ENCODE measurements at places on chromosomes 2 and 18.

DNA sequence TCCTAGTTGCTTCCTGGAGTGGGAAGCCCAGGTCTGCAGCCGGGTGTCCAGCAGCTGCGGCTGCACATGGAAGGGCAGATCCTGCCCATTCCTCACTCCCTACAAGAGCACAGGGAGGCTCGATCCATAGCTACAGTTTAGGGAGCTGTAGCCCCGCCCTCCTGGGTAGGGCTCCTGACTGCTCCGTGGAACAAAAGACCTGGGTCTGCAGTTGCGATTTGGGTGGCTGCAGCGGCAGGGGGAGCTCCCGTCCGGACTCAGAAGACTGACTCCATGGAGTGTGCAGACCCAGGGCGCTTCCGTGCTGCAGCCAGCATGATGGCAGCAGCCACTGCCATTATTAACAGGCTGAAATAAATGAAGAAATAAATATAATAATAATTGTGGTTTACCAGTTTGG, 157.3 kb downstream of the CTNNA2 start:
- DNase-seq, result no peak

- DNase-seq, result no peak
Observed at GRCh38 chr2:206764673-206765241, 371 bp downstream of the MDH1B start.

- no peak for DNase-seq
Observed at GRCh38 chr2:205411558-205411957, 270.7 kb upstream of the NRP2 start.

GRCh38 chr2:191030521-191031154, 16.7 kb upstream of the STAT1 start:
- peak; percentile 61 for DNase-seq

DNA sequence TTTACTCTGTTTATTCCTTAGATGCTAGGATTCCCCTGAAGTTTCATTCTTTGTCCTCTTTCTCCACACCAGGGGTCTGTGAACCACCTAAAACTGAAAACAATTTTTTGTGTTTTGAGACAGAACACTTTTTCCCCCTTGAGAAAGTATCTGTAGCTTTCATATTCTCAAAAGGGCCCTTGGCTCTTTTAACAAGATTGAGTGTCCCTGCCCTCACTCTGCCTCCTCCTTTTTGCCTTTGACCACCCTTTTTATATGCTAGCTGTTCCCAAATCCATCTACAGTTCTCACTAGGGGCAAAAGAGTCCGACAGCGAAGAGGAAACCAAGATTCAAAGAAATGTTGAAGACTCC, 883 bp upstream of the EHBP1 start:
- no peak for DNase-seq

- no peak for DNase-seq
Observed at GRCh38 chr2:217597145-217597544, 405.6 kb downstream of the TNS1 start.

DNA sequence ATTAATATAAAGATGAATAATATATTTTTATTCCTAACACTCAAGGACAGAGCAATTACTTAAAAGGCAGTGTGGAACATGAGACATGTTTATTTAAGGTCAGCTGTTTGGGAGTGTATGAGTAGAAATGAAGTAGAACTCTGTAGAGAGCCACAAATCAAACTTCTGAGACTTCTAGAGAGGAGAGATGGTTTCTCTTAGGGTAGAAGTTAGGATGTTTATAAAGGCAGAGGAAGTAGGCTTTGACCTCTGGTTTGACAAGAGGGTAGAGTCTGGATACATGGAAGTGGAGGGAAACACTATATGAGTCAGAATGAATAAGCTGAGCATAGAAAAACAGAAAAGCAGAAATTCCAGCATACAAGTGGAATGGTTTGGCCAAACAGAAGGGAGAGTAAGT, 262.1 kb upstream of the KLHL14 start:
- no peak for DNase-seq

- DNase-seq, result no peak
Observed at GRCh38 chr2:238936162-238937052, 88.5 kb downstream of the TWIST2 start.

- no peak for DNase-seq
Observed at GRCh38 chr2:240426845-240427721, 8.4 kb upstream of the GPC1 start.

DNA sequence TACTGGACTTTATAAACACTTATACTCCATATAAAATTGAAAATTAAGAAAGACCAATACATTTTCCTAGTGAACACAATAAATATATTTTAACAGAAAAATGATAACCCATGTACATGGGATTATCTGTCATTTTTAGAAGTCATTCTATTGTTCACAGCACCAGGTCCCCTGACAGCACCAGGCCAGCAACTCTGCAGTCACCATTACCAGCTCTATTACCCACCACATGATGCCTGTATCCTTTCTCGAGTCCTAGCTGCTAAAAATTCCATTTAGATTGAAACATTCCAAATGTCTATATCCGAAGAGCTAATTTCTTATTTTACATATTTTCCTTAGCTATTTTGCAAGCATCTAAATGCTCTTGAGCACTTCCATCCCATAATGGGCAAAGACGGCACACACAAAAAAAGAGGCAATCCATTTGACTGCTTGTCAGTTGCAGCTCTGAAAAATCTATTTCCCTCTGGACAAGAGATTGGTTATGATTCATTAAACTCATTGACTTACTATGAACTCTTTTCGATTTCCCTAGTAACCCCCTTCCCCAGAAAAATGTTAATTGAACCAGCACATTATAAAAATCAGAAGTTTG, 336.9 kb downstream of the RIT2 start:
- DNase-seq, result no peak

DNA sequence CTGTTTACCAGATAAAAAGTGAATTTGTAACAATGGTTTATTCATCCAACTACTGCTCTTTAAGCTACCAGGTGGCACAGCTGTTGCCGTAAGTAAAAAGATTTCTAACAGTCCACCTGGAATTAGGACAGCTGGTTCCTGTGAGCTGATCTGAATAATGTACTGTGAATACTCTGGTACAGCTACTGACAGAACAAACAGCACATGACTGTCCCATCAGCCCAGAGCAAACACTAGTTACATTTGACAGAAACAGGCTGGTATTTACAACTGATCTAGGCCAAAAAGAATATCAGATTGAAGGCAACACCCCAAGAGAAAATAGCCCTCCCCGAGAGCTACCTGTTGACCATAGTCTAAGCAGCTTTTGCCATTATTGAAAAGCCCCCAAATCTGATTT, 840.4 kb downstream of the CPS1 start:
- no peak for DNase-seq

DNA sequence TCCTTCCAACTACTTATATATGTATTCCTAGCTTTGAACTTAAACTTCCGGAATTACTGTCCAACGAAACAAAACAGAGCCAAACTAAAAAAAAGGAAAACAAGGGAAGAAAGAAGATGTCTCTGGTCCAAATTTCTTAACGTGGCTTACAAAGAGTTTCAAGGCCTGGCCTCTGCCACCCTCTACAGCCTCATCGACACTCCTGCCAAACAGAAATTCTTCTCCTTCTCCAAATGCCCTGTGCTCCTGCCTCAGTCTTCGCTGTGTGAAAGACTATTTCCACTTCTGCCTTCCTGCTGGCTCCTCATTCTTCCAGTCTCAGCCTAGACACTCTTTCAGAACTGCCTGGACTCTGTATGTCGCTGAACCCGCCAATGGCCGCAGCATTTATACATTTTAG, 249.2 kb downstream of the TXNL1 start:
- DNase-seq, result no peak

- no peak for DNase-seq
Observed at GRCh38 chr2:88517759-88518201, 65.3 kb upstream of the FOXI3 start.

DNA sequence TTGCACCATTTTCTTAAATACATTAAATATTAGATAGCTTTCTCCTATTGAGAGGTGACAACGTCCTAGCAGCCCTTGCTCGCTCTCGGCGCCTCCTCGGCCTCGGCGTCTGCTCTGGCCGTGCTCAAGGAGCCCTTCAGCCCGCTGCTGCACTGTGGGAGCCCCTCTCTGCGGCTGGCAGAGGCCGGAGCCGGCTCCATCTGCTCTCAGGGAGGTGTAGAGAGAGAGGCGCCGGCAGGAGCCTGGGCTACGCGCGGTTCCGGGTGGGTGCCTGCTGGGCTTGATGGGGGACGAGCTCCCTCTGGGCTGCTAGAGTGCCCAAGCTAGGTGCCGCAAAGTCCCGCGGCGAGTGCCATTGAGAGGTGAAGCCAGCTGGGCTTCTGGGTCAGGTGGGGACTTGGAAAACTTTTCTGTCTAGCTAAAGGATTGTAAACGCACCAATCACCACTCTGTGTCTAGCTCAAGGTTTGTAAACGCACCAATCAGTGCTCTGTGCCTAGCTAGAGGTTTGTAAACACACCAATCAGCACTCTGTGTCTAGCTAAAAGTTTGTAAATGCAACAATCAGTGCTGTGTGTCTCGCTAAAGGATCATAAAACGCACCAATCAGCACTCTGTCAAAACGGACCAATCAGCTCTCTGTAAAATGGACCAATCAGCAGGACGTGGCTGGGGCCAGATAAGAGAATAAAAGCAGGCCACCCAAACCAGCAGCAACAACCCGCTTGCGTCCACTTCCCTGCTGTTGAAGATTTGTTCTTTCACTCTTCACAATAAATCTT, 3.1 kb downstream of the RPRD1A start:
- DNase-seq, result no peak
